ENCODE measurements at places on chromosomes 6 and 20.

GRCh38 chr6:89940225-89941027, 46.2 kb downstream of the GJA10 start:
- peak; percentile 37 for DNase-seq

- no peak for DNase-seq
These were observed 60.4 kb upstream of the TFB1M start for GRCh38 chr6:155374681-155375080.

- DNase-seq = no peak
These were observed 25.2 kb downstream of the GPX6 start for GRCh38 chr6:28490205-28490890.

GRCh38 chr6:162963861-162964260, 236.1 kb downstream of the PACRG start:
- DNase-seq = no peak

GRCh38 chr6:157108923-157109322, 214.4 kb downstream of the TMEM242 start:
- DNase-seq = no peak

- no peak for DNase-seq
These were observed 209.5 kb upstream of the RGS17 start for GRCh38 chr6:153340568-153340967.

DNA sequence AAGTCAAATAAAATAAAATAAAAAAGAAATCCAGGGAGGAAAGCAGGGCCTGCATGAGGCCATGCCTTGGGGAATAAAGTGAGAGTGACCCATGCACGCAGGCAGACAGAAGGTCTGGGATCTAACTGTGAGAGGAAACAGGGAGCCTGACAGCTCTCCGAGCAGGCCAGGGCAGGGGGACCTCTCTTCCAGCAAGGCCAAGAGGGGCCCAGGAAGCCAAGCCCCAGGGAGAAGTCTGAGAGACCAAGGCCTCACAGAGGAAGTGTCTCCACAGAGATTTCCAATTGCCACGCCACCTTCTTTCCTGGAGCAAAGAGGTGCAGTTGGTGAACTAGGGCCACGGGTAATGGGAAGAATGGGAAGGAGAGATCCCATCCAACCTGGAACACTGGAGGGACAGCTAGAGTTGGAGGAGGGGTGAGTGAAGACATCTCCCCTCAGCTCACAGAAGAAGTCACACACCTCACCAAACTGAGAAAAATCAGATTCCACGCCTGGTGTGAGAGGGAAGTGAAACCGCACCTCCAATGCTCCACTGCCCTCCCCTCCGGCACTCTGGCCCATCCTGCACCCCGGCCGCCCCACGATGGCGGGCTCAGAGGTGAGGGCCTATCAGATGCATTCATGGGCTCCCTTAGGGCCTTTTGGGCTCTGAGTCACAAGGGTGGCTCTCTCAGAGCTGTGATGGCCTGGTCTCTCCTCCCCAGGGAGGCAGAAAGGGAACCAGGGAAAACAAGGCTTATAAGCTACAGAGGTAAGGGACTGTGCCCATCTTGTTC, 25.1 kb upstream of the TAF8 start:
- no peak for DNase-seq

DNA sequence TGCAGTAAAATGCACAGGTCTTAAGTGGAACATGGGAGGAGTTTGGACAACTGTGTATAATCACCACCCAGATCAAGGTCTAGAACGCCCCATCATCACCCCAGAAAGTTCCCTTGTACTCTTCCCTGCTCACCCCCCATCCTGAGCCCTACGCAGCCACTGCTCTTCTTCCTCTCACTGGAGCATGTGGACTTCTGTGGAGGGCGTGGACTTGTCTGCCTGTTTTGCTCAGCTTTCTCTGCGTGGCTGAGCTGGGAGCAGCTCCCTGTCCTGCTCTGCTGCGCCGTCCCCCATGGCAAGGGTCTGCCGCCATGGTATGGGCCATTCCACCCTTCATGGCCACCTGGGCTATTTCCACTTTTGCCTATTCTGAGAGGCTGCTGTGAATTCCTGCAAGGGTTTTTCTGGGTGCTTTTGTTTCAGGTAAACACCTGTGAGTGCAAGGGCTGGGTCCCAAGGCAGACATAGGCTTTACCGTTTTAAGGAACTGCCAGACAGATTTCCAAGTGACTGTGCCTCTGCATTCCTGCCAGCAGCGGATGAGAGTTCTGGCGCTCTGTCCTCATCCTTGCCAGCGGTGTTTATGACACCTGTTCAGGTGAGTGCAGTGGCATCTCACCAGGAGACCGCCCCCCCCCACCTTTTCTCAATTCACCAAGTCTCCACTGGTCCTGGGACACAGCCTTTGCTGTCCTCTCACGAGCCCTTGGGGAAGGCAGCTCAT, 19.7 kb downstream of the PCK1 start:
- DNase-seq = no peak

- no peak for DNase-seq
These were observed 20.0 kb downstream of the CCN2 start for GRCh38 chr6:131931063-131931750.

DNA sequence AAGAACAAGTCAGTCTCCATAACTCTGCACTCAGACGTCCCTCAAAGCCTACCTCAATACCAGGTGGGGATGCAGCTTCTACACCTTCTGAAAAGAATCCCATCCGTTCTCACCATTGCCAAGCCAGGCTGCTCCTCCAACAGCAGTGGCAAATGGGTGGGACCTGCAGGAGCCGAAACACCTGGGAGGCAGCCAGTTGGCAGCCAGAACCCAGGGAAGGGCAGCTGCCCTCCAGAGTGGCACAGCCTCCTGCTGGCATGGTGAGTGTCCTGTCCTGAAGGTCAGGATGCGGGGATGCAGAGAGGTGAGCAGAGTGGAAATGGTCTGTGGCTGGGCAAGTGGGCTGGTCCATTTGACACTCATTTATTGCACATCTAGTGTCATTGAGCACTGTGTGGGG, 210.6 kb upstream of the CDH4 start:
- no peak for DNase-seq

- DNase-seq = peak; percentile 4
These were observed 9.1 kb downstream of the CHRNA4 start for GRCh38 chr20:63351811-63352591.

GRCh38 chr20:2396241-2396814, 15.6 kb downstream of the TGM6 start:
- DNase-seq = no peak

GRCh38 chr20:1783245-1783644, 112.0 kb upstream of the SIRPA start:
- DNase-seq = no peak

DNA sequence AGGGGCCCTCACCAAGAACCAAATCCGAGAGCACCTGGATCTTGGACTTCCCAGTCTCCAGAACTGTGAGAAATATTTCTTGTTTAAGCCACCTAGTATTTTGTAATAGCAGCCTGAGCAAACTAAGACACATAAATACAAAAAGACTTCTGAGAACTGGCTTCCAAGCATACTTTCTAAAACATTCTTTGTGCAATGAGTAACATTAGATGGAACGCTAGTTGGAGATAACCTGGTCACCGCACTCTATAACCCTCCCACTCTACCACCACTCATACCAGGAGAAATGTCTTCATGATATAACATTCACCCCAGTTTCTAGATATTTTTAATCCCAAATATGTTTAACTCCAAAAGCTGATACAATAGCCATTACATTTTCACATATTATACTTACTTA, 169.5 kb upstream of the THEMIS start:
- no peak for DNase-seq

GRCh38 chr6:94862112-94862511, 715.2 kb upstream of the MANEA start:
- no peak for DNase-seq

- no peak for DNase-seq
These were observed 130.1 kb downstream of the NFATC2 start for GRCh38 chr20:51412333-51412871.

GRCh38 chr6:12485226-12485764, 195.1 kb downstream of the EDN1 start:
- DNase-seq = no peak

GRCh38 chr20:20360464-20360863, 7.4 kb upstream of the INSM1 start:
- DNase-seq = peak; percentile 12

DNA sequence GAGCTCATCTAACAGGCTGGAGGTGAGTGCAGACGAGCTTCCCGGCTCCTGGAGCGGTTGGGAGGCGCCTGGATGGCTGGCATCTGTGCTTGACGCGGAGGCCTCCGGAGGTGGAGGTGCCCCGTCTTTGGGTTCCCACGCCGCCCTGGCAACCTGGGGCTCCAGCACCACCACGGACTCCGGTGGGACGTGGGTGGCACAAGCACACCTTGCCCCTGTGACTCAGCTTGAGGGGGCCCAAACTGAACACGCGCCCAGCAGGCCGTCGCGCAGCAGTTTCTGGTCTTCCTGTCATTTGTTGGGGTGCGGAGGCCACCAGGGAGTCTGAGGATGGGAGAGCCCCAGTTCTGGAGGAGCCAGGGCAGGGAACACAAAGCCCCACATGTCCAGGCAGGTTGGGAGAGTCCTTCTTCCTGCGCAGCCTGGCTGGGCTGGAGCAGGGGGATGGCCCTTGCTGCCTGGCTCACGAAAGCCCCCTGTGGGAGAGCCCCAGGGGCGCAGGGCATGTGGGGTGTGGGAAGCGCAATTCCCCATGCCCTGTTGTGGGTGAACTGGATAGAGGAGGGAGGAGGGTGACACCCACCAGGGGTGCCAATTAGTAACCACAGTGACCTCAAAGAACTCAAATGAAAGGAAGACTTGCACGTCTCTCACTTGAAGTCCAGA, 1378.6 kb upstream of the DEFB115 start:
- DNase-seq = no peak

GRCh38 chr6:73299151-73299971, 36.4 kb upstream of the KHDC1 start:
- no peak for DNase-seq

DNA sequence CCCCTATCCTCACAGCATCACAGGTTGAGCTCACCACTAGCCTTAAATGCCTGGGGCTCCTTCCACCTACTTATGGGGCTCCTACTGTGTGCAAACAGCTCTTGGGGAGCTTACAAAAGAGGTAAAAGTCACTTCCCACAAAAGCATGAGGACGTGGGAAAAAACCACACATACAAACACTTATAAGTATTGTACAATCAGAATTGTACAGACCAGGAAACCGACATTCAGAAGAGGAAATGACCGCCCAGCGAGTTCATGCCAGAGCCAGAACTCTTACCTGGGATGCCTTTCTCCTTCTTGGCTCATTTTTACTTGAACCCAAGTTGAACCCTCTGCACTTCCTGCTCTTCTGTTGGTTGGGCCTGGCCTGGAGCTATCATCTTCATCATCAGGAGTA, 6.3 kb upstream of the PPP1R16B start:
- DNase-seq = no peak
